ENCODE measurements at places on chromosomes 16 and 17. TPM values are rescaled to one million over a fixed set of nuclear protein-coding genes. Genes with fewer than 3 reads are reported as not detected.

GRCh38 chr17:28467456-28468025 lies 5.9 kb upstream of the SLC13A2 start:
- peaks cover 10% of the 10 kb centered on the region for H3K27me3 ChIP-seq
- H3K27ac ChIP-seq: no peak overlapping the region
- no peak for DNase-seq
- H3K4me3 ChIP-seq: no peak overlapping the region
- H3K36me3 ChIP-seq: no peaks in the 10 kb centered on the region

GRCh38 chr16:15636392-15636873 lies 6.5 kb downstream of the MARF1 start:
- H3K4me3 ChIP-seq: peak overlapping the region; percentile 35
- H3K27me3 ChIP-seq: no peaks in the 10 kb centered on the region

GRCh38 chr17:82457929-82458178 lies 687 bp upstream of the NARF start:
- peaks cover 30% of the 10 kb centered on the region for H3K36me3 ChIP-seq
- peaks cover 30% of the 10 kb centered on the region for H3K4me1 ChIP-seq
- no peaks in the 10 kb centered on the region for H3K27me3 ChIP-seq
- peak overlapping the region; percentile 99 for H3K27ac ChIP-seq

DNA sequence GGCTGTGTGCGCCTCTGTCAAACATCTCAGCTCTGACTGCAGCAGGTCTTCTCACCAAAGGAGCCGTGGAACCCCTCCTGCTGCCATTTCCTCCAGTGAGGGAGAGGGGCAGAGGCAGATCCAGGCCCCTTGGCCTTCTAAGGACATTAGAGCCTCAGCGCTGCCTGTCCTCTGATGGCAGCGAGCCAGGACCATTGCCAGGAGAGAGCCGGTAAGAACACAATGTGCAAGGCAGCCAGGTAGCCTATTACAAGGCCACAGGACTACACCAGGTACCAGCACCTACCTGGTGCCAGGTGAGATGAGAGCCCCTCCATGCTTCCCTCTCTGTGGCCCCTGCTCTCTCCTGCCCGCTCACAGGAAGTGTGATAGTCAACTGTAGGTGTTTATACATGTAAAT lies 11.0 kb downstream of the LRRC75A start:
- DNase-seq: no peak
- H3K4me3 ChIP-seq: no peak overlapping the region
- H3K36me3 ChIP-seq: no peaks in the 10 kb centered on the region
- H3K27ac ChIP-seq: no peak overlapping the region

GRCh38 chr17:73343739-73344454 lies 32.1 kb upstream of the CDC42EP4 start:
- no peak overlapping the region for H3K4me3 ChIP-seq
- no peak for DNase-seq
- H3K27ac ChIP-seq: no peak overlapping the region
- H3K36me3 ChIP-seq: no peaks in the 10 kb centered on the region
- no peaks in the 10 kb centered on the region for H3K27me3 ChIP-seq

The COG8 gene
- 30.3 TPM for total RNA-seq

The CDRT15L2 gene
- total RNA-seq: not detected

The UNK gene
- total RNA-seq: 33.7 TPM
